ENCODE measurements at places on chromosomes 7 and 10.

GRCh38 chr10:69668721-69669120 lies 38.7 kb downstream of the FAM241B start:
- DNase-seq = no peak

DNA sequence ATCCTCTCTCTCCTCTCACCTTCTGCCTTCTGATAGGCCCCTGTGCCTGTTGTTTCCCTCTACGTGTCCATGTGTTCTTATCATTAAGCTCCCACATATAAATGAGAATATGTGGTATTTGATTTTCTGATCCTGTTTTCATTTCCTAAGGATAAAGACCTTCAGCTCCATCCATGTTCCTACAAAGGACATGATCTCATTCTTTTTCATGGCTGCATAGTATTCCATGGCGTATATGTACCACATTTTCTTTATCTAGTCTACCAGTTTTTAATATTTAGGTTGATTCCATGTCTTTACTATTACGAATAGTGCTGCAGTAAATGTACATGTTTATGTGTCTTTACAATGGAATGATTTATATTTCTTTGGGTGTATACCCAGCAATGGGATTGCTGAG lies 4.6 kb downstream of the OR2A12 start:
- DNase-seq = no peak

- DNase-seq = no peak
Observed at GRCh38 chr7:95469187-95469586, 16.6 kb upstream of the ASB4 start.

- peak; percentile 73 for DNase-seq
Observed at GRCh38 chr7:139916717-139917395, 87.8 kb downstream of the TBXAS1 start.

GRCh38 chr7:54813398-54813797 lies 54.4 kb upstream of the SEC61G start:
- DNase-seq = no peak

- no peak for DNase-seq
Observed at GRCh38 chr7:79828866-79829265, 305.8 kb upstream of the GNAI1 start.

GRCh38 chr7:111352319-111352718 lies 210.0 kb downstream of the IMMP2L start:
- DNase-seq = no peak

DNA sequence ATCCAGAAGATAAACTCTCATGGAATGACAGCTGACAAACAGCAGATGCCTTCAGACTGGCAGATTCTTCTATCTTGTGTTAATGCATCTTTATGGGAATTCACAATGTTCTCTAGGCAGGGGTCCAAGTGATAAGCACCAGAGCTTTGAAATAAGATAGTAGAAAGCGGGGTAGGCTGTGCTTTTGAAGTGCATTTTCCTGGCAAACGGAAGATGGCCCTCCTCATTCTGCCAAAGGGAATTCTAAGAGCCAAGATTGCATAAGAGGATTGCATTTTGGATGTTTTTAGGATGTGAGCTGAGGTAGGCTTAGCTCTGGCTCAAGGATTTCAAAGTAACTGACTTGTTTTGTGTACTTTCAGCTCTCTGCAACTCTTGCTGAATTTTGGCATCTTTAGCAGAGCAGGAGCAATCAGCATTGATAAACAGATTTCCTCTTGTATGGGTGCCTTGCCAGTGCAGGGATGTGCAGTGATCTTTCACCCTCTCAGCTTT lies 298.5 kb upstream of the KLF6 start:
- DNase-seq = no peak

- DNase-seq = no peak
Observed at GRCh38 chr10:62885684-62886461, 69.7 kb upstream of the EGR2 start.

GRCh38 chr10:21985541-21985940 lies 18.0 kb downstream of the DNAJC1 start:
- no peak for DNase-seq

DNA sequence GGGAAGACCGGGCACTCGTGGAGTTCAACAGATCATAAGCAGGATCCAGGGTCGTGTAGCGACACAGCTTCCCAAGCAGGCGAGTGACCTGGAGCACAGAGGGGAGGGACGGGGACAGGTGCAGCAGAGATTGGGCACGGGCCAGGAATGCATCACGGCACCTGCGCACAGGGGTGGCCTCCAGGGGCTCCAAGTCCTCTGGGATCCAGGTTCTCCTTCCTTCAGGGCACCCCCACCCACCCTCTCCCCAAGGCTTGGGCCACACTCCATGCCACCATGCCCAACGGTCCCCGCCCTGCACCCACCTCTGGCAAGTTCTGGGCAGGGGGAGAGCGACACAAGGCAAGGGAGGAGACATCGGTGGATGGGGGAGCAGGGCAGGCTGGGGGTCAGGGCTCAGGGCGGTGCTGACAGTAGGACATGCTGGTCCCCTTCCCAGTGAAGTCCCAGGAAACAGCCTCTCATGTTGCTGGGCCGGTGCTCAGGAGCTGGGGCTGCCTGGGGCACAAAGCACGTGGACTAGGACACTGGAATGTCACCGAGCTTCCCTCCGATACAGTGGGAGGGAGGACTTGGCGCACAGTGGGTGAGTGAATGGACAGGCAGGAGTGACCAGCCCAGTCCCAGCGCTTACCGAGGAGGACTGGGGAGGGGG lies 597.3 kb downstream of the PTPRN2 start:
- no peak for DNase-seq

GRCh38 chr10:80184291-80184690 lies 21.0 kb downstream of the ANXA11 start:
- DNase-seq = no peak

DNA sequence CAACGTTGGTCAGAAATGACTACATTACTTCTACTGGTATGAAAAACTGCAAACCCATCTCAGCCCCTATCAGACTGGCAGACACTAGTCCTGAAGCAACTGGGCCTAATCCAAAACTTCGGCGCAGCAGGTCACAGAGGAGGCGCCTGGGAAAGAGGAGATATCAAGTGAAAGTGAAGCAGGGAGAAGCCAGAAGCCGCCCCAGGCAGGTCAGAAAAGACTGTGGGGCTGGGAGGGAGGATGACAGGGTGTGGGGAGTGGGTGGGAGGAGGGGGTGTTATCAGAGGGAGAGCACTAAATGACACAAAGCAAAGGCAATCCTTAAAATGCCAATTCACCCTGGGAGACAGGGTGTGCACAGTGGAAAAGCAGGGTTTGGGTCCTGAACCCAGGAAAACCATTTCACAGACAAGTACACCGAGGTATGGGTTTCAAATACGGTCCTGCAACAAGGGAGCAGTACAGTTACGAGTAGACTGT lies 731 bp downstream of the CHCHD3 start:
- no peak for DNase-seq

DNA sequence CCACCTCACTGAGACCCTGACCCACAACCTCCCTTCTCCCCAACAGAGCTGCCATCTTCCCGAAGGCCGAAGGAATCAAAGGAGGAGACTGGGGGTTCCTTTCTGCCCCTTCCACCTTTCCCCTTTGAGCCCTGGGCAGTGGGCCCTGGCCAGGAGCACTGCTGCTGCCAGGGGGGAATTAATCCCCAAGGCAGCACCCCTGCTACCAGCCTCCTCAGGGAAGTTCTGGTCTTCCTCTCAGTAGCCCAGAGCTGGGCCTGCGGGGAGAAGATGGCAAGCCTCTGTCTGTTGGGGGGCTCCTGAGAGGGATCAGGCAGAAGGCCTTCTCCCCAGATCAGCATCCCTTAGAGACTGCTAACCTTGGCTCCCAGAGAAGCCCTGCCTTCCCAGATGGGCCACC lies 25.5 kb downstream of the DPCD start:
- DNase-seq = no peak

- DNase-seq = no peak
Observed at GRCh38 chr7:150801946-150802771, 1.6 kb downstream of the TMEM176A start.

DNA sequence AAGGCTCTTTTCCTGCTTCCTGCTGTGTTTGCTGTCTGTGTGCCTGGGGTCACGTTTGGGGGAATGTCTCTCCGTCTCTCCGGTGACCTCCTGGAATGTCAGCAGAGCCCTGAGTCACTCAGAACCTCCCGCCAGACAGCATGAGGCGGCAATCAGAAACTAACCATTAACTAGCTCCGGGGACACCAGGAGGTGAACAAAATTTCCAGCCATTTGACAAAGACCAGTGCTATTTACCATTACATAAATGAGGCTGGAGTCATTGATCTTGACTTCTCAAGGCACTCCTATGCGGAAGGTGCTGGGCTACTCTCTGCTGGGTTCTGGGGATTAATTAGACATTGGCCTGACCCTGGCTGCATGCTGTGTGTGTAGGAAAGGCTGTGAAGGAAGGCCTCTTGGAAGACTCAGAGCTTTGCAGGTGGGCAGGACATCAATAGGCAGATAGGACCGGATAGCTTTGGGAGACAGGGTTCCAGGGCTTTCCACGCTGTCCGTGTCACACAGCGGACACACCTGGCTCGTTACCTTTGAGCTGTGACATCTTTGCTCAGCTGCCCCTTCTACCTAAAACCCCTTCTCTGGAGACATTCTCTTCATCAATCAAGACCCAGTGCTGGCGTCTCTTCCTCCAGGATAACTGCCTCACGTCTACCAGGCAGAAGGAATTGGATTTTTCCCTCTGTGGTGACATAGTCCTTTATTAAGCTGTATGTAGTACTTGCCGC lies 77.0 kb downstream of the PFKFB3 start:
- no peak for DNase-seq

DNA sequence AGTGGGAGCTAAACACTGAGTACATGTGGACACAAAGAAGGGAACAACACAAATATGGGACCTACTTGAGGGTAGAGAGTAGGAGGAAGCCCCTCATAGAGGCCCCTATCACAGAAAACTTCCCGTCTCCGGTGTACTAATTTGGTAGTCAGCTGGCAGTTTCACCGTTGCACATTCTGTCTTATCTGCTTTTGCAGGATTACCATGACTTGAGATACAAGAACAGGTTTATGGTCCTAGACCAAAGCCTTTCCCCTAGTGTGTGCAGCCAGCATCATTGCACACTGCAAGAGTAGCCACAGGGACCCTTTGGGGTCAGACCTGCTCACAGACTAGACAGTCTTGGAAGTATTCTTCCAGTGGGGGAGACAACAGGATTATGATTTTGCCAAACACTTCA lies 5.9 kb upstream of the IFIT1B start:
- DNase-seq = no peak

- no peak for DNase-seq
Observed at GRCh38 chr7:45971661-45972175, 50.6 kb upstream of the IGFBP3 start.

GRCh38 chr10:105596749-105597148 lies 955.7 kb downstream of the SORCS3 start:
- DNase-seq = no peak

DNA sequence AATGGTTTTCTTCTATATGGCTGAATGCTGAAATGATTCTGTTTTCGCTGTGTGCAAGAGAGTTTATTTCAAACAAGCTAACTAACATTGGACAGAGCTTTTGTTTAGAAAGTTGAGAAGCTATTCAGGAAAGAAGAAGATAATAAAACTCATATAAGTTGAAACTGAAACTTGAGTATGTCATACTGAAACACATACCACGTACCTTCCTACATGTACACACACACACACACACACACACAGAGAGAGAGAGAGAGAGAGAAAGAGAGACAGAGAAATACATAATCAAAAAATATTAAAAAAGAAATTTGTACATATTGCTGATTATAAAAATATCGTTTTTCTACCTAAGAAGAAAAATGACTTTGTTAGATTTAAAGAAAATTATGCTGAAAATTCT lies 561.9 kb upstream of the KCND2 start:
- peak; percentile 17 for DNase-seq

DNA sequence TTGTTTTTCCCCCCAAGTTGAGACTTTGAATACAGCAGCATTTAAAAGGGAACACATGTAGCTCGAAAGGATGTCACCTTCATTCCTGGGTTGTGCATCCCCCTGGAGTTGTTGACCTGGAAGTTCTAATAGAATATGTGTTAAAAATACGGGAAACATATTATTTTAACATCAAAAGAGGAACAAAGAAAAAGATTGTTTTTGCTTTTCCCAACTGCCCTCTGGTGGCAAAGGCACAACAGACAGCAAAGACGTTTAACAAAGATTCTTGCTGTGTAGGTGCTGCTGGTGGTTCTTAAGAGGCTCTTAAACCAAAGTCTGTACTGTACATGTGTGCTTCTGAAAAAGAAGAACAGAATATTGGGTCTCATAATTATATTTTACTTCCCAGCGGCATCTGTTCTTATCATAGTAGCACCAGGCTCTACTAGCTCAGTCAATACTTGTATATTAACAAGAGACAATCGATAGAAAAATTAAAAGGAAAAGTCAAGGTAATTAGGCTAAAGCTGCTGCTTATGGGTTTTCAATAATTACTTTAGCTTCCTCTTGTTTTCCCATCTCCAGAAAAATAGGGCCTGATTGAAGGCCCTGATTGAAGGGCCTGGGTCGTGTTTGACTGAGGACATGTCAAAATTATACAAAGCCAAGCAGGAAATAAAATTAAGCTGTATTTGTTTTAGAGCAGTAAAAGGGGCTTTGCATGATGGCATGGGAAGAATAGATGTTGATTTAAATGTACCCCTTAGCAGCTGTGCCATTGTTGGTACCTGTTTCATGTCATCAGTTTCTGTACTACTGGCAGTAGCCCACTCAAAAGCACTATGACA lies 384.2 kb upstream of the LRGUK start:
- peak; percentile 4 for DNase-seq

GRCh38 chr10:113058523-113059370 lies 108.7 kb downstream of the TCF7L2 start:
- DNase-seq = no peak

GRCh38 chr7:154853063-154853726 lies 149.7 kb downstream of the PAXIP1 start:
- DNase-seq = no peak

DNA sequence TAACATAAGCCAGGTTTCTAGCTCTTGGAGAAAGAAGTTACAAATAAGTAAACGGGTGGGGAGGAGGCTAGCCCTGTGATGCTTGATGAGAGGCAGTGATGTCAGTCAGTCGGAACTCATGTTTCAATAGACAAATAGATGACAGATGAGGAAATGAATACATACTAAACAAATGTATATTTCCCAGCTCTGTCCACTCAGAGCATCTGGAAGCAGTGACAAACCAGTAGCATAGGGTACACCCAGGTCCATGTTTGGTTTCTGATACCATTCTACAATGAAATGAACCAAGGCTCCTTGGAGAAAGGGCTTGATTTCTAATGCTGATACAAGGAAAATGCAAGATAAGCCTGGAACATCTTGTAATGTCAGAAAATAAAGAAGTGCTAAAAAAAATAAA lies 30.6 kb downstream of the PODXL start:
- no peak for DNase-seq

DNA sequence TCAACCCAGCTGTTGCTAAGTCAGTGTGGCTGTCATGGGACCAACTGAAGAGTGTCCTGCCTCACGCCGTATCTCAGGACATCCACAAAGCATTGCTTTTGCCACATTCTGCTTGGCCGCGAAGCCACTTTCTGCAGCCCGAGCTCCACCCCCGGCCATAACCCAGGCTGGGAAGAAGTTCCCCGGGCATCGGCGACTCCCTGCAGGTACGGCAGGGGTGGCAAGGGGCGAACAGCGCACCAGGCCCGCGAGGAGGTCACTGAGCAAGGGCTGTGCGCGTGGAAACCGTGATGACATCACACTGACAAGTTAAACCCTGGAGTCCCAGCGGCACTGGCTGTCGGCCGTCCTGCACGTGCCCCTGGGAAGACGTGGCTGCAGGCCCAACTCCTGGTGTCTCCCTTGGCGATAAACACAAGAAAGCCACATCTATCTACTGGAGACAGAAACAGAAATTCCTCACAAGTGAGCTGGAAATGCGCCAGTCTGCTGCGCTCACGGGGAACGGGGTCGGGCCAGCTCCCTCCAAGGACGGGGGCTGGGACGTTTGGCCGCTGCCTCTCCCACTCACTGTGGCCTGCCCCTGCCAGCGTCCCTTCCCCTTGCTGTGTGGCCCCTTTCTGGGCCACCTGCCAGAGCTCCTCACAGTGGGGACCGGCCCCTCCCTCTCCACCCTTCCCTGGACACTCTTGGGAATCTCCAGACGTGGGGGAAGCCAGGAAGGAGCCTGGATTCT lies 326.3 kb downstream of the DNAJB6 start:
- no peak for DNase-seq
